Inflammatory macrophage (primary cell): ENCODE measurements at places on chromosomes 7 and 10.

DNA sequence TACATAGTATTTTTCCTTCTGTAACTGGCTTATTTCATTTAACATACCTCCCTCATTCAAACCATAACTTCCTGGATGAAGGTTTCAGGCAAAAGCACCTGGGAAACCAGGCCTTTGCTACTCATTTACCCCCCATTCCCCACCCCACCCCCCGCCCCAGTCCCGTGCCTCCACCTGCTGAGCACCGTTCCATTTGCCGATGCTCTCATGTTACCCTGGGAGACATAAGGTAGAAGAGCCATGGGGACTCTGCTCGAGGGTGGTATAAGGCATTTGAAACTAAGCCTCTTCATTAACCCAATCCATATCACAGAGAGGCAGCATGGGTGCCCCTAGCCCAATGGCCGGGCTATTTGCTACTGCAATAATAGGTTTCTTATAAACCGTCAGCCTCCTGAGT lies 22.2 kb upstream of the MCM10 start:
- no peak for DNase-seq

GRCh38 chr10:34119456-34119855 lies 695.6 kb downstream of the PARD3 start:
- DNase-seq: no peak

- DNase-seq: no peak
Measured at GRCh38 chr7:121307021-121307574, 21.7 kb upstream of the WNT16 start.

DNA sequence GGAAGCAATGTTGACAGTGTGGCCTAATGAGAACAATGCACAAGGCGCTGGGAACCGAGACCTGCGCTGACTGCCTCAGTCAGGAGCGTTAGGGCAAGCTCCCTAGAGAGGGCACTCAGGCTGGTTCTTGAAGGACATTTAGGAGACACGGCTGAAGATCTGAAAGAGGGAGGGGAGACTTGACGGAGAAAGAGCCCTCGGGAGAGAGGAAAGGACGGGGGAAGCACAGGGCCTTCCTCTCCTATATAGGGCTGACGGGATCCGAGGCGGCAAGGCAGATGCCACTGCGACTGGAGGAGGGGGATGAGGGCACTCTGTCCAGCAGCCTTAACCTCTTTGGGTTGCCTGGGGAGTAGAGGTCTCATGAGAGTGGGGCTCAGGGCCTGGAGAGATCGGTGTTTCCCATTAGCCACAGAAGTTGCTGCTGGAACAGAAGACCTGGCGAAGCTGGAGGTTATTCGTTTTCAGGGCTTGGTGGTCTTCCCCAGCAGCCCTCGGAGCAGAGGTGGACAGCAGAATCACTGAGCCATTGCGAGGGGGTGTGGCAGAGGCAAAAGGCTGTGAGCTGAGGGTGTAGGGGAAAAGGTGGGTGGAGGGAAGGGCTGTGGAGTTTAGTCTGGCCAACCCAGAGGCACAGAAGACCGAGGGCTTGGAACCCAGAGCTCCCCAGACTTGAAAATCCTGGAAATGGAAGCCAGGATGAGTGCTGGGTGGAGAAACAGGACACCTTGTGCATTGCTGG lies 36.0 kb downstream of the CLEC2L start:
- DNase-seq: no peak

DNA sequence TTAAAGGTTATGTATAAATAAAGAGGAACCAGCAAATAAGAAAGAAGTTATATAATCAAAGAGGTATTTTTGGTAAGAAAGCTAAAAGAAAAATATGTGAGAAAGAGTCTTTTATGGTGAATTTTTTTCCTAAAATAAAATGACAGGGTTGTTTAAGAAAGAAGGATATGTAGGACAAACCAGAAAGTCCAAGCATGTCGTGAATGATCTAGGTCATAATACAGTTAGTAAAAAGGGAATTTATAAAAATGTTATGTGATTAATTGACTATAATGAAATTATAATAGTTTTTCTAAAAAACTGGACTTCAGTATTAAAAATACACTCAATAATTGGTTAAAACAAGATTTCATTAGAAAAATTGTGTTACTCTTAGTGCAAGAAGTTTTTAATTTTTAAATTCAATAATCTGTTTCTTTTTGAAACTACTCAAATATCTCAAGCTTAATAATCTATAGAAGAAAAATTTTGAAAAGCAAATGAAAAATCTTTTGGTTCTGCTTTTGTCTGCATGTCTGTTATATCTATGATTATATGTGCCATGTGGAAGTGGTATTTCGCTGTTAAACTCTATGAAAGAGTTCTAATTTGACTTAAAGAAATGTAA lies 23.3 kb downstream of the AVL9 start:
- no peak for DNase-seq

- no peak for DNase-seq
Measured at GRCh38 chr7:34839645-34840044, 181.6 kb downstream of the NPSR1 start.

DNA sequence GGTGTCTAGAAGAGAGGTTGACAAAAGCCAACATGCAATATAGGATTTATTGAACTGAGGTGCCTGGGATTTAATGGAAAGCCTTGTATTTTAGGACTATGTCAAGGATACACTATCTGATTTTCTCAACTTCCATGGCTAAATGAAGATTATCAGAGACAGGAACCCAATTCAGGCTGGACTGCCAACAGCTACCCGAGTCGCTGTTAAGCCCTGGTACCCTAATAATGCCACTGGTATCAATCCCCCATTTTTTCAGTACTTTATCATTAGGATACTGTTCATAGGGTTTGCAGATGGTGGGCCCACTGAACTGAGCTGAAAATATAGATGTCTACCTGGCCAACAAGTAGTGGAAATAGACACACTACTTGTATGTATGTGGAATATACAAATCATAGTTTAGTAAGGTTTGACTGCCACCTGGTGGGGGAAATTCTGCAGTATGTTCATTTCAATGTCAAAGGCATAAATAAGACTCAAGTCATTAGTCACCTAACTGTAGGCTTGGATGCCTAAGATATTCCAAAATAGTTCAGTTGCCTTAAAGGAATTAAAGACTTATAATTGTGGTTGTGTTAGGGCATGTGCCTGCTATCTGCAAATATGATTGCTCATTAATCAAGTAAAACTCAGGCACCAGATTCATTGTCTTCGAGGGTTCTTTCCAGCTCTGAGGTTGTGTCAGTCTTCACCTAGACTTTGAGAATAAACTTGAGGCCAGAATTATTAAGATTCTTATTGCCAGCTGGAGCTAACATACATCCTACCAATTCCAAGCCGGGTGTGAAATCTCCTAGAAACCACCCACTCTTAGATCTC lies 34.1 kb upstream of the NOBOX start:
- DNase-seq: peak; percentile 65

DNA sequence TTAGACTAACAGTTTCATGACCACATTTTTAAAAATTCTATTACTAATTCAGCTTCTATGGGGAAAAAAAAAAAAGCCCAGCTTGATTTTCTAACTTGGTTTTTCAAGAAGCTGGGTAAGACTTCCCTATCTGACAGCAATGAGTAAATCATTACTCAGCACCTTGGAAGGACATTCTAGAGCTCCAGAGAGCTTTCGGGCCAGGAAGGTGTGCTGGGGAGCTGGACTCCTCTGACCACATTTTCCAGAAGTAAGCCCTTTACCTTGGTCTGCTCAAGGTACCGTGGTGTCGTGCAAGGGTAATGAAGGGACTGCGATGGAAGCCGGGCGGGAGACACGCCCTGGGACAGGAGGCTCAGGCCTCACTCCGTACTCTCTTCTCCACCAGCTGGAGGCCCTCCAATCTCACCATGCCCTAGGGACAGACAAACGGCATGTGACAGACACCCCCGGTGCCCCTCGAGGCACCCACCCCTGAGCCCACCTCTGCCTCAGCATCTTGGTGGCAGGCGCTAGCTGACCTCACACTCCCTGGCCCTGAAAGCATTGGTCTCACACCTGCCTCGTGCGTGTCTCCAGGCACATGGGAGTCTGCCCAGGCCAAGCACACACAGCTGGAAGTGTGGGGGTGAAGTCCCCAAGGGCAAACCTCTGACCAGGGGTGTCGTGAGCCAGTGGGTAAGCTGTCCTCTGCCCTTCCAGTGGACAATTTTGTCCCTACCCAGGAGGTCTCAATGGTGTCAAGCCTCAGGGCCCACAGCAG lies 152.1 kb downstream of the OAT start:
- DNase-seq: peak; percentile 25

GRCh38 chr10:79054203-79055099 lies 14.3 kb upstream of the ZMIZ1 start:
- DNase-seq: no peak

GRCh38 chr10:124170631-124171030 lies 77.2 kb upstream of the CHST15 start:
- no peak for DNase-seq

- DNase-seq: no peak
Measured at GRCh38 chr10:6465854-6466601, 114.0 kb downstream of the PRKCQ start.
